ENCODE measurements at places on chromosomes 7 and 10.

GRCh38 chr10:15478950-15479349 lies 107.9 kb upstream of the FAM171A1 start:
- no peak for DNase-seq

DNA sequence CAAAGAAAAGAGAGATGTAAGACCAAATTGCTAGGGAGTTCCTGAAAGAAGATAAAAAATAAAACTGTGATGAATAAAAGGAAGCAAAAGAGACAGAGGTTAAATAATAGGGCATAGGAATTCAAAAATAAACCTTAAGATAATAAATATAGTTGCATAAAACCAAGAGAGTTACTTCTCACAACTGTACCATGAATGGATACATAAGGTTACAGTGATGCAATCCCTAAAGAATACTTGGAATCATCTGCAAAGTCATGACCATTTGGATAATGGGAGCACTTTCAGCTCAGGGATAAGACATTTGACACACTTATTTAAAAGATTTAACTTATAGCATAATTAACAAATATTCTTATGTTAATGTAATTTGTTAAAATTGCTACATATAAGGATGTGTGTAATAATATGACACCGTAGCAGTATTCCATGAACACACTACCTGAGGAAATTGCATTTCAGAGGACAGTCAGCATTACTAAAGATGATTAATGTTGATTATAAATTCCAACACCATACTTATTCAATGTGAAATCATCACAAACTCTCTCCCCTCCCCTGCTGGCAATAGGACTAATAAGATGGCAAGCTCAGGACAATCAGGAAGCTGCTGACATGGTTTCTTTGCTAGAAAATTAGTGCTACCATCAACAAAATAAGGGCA lies 202.1 kb upstream of the AKR1E2 start:
- DNase-seq: no peak

DNA sequence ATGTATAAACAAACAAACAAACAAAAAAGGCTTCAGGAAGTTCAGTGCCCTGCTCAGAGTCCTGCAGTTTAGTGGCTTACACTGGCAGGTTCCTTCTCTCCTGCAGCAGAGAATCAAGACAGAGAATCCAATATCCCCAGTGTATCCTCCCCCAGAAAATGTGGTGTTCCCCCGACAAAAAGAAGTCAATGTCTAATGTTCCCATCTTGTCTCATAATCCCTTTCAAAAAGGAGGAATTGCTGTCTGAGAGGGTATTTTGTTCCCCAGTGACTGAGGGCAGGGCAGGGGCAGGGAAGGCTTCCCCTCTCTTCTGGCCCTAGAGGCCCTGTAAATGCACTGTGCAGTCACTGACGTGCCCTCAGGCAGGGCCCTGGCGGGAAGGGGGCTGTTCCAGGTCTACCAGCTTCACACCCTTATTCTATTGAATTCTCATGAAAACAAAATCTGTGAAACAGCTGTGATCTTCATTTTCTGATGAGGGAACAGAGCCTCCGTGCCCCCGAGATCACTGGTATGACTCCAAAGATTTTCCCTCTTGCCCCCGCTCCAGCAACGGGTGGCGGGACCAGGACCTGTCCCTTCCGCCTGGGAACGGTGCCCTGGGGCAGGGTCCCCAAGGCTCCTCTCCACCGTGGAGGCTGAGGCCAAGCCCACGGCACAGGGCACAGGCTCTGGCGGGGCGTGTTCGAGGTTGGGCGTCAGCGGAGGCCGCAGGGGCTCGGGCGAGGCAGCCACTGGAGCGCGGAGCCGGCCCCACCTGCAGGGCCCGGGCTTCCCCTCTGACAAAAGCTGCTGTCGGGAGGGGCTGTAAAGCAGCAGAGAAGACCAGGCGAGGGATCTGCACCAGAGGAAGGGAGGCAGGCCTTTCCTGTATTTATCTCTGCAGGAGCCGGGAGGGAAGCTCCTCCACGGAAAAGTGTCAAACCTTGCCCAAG lies 13.4 kb upstream of the WDFY4 start:
- no peak for DNase-seq

DNA sequence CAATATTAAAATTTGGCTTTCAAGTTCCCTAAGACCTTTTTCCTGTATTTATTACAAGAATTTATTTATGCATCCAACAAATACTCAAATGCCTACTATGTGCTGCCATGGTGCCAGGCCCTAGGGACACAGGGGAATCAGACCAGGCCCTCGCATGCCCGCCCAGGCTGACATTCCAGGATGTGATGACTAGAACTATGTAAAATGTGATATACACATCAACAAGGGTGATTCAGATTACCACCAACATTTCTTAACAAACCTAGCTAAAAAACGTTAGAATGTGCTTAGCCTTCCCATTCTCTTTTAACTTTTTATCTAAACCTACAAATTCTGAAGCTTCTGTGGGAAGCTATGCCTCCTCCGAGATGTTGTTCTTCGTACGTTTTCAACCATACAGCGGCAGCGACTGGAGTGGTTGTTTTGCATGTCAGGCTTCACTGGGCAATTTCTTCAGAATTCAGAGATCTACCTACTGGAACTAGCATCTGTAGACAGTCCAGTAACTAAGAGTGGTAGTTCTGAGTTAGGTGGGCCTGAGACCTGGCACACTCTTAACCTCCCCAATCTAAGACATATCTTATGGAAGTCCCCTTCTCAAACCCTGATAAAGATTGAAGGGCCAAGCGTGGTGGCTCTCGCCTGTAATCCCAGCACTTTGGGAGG lies 22.1 kb downstream of the GNA12 start:
- no peak for DNase-seq

- no peak for DNase-seq
These were observed 102.6 kb downstream of the VOPP1 start for GRCh38 chr7:55469721-55470120.

DNA sequence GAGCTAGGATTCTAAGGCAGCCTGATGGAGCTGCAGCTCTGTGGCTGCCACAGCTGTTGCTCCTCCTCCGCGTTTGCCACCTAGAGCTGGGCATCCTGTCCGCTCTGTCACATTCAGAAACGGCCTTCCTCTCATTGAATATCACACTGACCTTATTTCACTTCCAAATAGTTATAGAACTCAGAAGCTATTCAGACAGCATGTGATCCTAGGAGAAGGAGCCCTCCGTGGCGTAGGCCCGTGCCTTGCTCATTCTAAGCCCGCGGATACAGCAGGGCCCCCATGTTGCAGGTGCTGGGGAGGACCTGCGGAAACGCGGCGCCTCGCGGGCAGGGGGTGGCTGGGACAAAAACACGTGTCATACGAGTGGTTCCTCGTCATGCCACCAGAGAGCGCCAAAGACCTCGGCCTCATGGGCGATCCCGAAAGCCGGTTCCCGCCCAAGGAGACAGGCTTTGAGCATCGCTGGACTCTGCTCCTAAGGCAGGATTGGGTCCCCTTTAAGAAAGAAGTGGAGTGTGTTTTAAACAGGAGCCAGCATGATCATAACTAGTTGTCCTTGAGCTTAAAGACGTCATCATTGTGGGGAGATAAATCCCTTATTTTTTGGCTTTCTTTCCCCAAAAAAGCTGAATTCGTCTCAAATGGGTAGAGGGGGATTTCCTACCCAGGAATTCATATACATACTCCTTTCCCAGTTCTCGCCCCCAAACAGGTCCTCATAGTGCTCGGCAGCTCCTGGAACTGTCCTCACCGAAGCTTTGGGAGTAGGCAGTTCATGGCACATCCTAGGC lies 17.9 kb upstream of the FIGNL1 start:
- peak; percentile 68 for DNase-seq

DNA sequence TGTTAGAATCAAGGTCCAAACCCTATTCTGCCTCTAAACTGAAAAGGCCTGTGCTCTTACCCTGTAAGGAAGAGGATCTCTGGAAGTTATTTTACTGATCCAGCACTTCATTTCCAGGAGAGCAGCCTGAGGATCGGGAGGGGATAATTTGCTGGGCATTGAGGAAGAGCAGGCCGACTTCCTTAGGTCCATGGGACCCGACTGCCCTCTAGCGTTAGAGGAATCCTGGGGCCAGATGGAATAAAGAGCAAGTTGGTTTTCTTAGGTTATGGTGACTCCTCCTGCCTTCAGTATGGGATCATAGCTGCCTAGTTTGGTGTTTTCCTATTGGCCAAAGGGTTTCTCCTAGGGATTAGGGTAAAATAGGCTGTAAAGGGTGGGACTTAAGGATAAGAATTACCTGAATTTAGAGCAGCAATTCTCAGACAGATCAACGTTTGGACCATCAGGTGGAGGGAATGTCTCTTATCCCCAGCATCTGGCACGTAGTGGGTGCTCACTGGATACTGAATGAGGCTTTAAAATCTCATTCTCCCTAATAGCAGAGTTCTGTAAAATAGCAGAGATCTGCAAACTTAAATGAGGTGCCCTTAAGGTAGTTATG lies 40.0 kb upstream of the SORBS1 start:
- DNase-seq: peak; percentile 17

- DNase-seq: no peak
These were observed 46.4 kb downstream of the PDGFA start for GRCh38 chr7:473211-473734.

GRCh38 chr10:11134411-11134810 lies 116.7 kb downstream of the CELF2 start:
- no peak for DNase-seq

DNA sequence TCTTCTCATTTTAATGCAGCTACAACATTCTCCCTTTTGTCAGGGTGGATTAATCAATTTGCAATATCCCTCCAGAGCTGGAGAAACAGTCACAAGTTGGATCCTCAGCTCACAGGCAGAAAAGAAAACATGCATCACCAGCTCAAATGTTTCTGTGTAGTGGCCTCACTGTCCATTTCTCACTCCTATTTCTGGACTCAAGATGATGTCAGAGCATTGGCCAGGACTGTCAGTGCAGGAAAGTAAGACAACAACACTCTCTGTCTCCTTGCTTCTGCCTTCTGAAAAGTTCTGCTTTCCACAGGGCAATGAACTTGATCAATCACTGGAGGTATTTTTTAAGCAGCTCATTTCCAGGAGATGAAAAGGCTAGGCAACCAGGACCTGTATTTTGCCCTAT lies 8.2 kb upstream of the SVIL start:
- no peak for DNase-seq

DNA sequence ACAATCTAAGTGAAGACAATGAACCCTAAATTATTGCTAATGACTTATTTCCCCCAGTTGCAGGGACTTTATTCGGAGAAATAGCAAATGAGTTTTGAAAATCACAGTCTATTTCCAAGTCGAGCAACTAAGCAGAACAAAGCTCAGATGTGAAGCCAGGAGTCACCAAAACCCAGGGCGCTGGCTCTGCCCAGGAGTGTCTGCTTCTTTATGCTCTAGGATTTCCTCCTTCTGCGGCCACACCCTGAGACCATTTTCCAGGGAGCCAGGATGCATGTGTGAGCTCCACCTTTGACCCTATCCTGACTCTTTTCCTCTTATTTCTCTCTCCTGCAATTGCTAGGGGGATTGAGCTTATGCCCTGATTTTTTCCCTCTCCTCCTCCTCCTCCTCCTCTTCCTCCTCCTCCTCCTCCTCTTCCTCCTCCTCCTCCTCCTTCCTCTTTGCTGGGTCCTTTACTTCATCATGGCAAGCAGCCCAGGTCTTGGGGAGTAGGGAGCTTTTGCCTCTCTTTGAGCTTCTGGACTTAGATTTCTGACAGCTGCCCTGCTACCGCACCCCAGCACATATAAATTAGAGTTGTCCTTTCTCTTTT lies 234.4 kb downstream of the ARL4A start:
- no peak for DNase-seq

GRCh38 chr10:43100366-43100765 lies 23.5 kb downstream of the RET start:
- DNase-seq: no peak

DNA sequence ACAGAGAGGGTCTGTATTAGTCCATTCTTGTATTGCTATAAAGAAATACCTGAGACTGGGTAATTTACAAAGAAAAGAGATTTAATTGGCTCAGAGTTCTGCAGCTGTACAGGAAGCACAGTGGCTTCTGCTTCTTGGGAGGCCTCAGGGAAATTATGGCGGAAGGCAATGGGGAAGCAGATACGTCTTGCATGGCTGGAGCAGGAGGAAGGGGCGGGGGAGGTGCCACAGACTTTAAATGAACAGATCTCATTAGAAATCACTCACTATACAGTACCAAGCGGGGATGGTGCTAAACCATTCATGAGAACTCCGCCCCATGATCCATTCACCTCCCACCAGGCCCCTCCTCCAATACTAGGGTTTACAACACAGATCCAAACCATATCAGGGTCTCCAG lies 3.7 kb upstream of the CALU start:
- DNase-seq: no peak

- DNase-seq: no peak
These were observed 167.7 kb downstream of the PKD1L1 start for GRCh38 chr7:47780555-47780954.

- DNase-seq: no peak
These were observed 15.4 kb downstream of the TECTB start for GRCh38 chr10:112298581-112298980.

DNA sequence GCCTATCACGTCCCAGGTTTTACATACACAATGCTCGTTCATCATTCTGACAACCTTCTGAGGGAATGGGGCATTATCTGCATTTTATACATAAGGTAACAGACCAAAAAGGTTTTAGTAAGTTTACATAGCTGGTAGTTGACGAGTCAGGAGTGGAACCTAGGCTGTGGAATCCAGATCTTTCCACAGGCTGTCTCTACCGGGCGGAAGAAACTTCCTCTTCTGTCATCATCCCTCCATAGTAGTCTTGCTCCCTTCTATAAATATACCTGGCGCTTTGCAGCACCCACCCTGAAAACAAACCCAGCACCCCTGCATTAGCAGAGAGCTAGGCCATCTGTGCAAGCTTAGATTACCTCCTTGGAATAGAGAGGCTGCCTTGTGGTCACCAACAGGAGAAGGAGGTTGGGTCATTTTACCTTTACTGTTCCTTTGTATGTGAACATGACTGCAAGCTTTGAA lies 1.3 kb downstream of the TSPAN13 start:
- no peak for DNase-seq

DNA sequence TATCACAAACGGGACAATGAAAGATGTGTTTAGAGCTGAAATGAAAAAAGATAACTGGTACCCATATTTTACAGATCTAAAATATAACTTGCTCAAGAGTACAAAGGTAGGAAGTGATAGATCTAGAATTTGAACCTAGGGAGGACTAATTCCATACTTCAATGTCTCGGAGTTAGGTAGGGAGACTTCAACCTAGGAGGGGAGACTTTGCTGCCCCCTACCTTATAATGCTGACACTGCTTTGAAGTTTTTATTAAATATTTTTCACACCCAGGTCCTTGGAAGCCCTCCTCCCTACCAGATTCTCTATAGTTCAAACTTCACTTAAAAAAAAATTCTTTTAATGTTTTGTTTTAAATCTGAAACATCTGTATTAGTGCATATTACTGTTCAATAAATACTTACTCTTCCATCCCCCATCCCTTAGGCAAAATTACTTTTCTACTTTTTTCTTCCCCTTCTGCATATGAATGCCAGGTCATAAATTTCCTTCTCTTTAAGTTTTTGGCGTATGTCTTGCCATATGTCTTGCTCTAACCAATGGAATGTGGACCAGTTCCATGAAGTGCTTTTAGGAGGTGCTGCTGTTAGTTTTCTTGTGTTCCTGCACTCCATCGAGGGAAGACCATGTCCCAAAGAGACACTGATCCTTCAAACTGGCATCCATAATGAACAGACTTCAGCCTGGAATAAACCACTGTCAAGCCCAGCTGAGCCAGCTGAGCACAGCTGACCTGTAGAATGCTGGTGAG lies 57.8 kb downstream of the MICU1 start:
- no peak for DNase-seq

- DNase-seq: no peak
These were observed 315.2 kb downstream of the GATA3 start for GRCh38 chr10:8369666-8370065.

Measured in activated CD8-positive, alpha-beta memory T cell treated with anti-CD3 and anti-CD28 coated beads for 1 hour (primary cell).